Naive thymus-derived CD4-positive, alpha-beta T cell (primary cell): ENCODE measurements at places on chromosomes 11 and 22. TPM values are rescaled to one million over a fixed set of nuclear protein-coding genes. Genes with fewer than 3 reads are reported as not detected.

DNA sequence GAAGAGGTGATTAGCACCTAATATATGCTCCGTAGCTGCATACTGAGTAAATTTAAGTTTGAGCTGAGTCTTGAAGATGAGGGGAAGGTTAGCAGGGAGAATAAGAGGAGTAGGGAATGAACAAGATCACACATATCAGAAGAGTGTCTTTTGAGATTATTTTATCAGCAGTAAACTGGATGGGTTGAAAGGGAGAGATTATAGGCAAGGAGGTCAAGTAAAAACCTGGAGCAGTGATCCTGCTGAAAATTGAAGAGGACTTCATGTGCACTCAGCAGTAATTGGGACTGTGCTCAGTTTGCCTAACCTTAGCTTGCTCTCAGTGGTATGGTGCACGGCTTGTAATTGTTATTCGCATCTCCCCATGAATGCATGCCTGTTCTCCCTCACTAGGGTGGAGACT is 79.5 kb upstream of the PICALM start:
- DNase-seq = no peak

DNA sequence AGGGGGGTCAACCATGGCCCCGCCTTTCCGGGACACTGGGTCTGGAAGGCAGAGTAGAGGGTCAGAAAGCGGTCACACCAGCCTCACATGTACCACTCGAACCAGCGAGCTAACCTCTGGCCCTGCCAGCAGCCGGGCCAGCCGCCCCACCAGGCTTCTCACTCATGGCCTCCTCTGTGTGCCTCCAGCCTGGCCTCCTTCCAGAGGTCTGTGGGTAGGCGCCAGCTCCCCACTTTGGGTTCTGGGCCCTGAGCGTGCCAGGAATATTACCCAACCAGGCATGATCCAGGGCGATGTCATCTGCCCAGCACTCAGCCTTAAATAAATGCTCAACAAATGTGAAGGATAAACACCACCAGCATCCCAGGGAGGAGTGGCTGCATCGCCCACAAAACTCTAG is 5.8 kb downstream of the SCUBE1 start:
- DNase-seq = no peak

GRCh38 chr22:43392385-43392989 is 19.3 kb upstream of the MPPED1 start:
- no peak for DNase-seq

- DNase-seq = no peak
Observed at GRCh38 chr22:44071781-44072326, 47.8 kb downstream of the PARVB start.

Gene NXPE1
- not detected for total RNA-seq

Gene MB
- 0.60 and 1.6 TPM in 2 replicates for total RNA-seq
